ENCODE measurements at places on chromosomes 7 and 10.

- no peak for DNase-seq
These were observed 20.4 kb downstream of the PARP12 start for GRCh38 chr7:140042386-140042670.

- DNase-seq: no peak
These were observed 105.0 kb downstream of the ZNF248 start for GRCh38 chr10:37752334-37752875.

DNA sequence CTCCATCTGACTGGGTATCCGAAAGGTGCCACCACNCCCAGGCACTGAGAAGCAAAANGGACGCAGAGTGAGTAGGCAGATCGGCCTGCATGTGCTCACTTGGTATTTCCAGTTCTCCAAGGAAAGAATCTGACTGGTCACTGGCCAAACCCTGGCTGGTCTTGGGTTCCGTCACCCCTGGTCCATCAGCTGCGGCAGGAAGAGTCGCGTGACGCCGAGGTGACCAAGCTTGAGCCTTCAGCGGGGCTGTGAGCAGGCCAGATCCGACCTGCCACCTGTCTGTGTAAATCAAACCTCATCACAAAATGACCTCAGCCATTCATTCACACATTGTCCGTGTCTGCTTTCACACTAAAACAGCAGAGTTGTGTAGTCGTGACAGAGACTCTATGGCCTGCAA lies 28.8 kb upstream of the CHST15 start:
- DNase-seq: no peak

- DNase-seq: no peak
These were observed 39.0 kb downstream of the TFPI2 start for GRCh38 chr7:93851536-93851935.

- no peak for DNase-seq
These were observed 371.8 kb upstream of the KCND2 start for GRCh38 chr7:119900996-119901672.

- no peak for DNase-seq
These were observed 822 bp downstream of the ZC3HAV1L start for GRCh38 chr7:139034855-139035585.

GRCh38 chr7:70577078-70577477 lies 554.9 kb upstream of the GALNT17 start:
- DNase-seq: no peak

- no peak for DNase-seq
These were observed 61.4 kb downstream of the CHCHD3 start for GRCh38 chr7:133020496-133020895.

DNA sequence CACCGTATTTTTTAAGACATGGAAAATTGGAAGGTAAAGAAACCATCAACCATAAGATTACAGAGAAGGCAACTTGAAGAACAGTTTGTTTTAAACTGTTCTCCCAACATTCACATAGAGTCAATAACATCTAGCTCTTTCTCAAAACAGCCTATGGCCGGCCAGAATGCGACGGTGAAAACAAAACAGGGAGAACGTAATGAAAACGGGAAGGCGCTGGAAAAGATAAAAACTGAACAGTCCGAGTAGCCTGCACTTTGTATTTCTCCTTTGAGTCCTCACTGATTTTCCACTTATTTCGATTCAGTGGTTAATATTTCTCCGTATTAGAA lies 637 bp downstream of the MICU1 start:
- DNase-seq: no peak

GRCh38 chr7:159147687-159148086 lies 3.0 kb upstream of the VIPR2 start:
- DNase-seq: no peak

- DNase-seq: no peak
These were observed 733 bp downstream of the PRKCQ start for GRCh38 chr10:6579183-6579903.

DNA sequence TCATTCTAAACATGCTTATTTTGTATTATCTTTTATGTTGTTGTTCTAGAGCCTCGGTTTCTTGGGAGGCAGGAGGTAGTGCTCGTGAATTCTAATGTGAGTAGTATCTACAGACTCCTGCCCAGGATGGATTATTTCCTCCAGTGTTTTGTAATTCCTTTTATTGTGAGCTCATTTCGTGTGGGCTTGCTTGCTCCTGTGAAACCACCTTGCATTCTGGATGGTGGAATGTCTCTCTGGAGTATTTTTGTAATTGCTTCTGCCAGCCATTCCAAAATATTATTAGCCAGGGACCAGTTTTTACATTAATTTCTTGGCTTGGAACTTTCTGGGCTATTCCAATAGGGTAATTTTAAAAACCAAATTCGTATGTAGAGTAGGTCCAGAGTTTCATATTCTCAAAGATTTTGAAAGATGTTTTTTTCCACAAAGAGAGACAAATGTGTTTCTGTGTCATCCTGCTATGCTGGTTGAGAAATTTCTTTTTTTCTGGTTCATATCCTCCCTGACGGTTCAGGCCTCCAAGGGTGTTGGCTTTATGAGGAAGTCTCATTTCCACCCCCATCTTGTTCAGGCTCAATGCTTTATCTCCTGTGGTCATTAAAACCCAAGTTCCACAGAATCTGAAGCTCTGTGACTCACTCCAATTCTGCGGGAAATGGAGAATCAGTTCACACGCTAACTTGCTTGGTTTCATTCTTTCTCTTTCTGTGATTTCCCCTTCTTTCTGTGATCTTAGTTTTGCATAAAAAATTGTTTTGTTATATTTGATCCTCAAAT lies 41.7 kb upstream of the CALD1 start:
- DNase-seq: no peak

DNA sequence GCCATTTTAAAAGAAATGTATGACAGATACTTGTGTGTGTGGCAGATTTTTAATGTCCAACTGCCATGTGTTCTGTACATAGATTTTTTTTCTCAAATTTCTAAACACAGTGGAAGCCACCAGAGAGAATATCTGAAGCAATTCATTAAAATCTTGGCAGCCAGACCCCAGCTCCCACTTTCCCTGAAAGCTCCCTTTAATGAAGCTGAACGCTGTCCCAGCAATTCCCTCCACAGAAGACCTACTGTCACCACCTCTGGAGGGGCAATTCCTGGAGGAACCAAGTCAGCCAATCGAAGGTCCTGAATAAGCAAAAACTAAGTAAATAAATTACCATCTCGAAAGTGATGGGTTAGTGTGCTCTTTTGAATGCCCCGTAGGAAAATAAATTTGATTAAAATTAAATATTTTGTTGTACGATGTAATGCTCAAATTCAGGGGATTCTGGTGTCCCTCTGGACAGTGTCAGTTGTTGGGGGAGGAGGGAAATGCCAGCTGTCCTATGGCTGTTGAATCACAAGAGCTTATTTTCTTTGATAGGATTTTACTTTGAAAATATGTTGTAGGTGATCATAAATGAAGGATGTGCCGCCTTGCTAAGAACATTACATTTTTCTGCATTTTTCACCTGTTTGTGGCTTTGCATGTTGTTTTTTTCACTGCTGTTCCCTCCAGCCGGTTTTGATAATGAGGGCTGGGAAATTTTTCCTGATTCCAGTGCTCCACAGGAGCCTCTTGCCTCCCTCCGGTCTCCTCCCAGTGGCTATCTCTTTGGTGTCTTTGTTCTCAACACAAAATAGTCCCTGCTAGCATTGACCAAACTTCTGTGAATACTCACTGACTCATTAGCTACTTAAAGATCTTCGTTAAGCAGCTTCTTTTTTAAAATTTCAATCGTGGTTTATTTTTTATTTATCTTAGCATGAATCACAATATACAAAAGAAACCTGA lies 9.2 kb upstream of the GSAP start:
- DNase-seq: no peak

DNA sequence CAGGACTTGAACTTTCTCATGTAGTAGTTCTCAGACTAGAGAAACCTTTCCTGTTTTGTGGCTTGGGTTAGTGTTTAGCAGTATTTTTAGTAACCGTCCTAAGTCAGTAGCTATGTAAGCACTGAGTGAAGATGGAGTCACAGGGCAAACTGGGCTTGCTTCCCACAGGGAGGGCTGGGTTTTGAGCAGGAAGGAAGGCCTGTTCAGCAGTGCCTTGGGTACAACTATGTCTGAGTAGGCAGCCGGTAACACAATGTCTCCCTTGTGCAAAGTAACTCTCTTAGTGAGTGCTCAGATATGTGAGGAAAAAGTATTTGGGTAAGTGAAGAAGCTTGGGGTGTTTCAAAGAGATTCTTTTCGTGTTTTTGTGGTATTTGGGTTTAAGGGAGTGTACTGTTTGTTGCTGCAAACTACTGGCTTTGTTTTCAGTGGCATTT lies 96.4 kb downstream of the CCSER2 start:
- no peak for DNase-seq

- DNase-seq: no peak
These were observed 239.0 kb upstream of the MKI67 start for GRCh38 chr10:128365156-128365725.

- DNase-seq: no peak
These were observed 6.9 kb downstream of the PILRA start for GRCh38 chr7:100380196-100380595.

DNA sequence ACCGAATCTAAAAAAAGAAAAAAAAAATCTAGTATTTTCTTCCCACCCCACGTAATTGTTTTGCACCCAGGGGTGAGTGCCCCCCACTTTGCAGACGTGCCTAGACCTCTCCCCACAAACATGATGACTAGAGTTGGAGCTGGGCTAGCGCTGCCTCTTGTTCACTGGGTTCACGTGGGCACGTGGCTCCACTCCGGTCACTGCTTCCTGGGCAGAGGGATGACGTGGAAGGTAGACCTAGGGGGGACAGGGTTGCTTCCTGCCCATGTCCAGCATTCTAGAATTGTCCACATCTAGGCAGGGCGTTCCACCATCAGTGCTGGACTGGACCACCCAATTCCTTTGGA lies 861 bp upstream of the LIMK1 start:
- no peak for DNase-seq

- DNase-seq: no peak
These were observed 821.3 kb downstream of the LRMDA start for GRCh38 chr10:76252733-76253132.

- DNase-seq: no peak
These were observed 21.9 kb upstream of the ZNF862 start for GRCh38 chr7:149816267-149816751.

DNA sequence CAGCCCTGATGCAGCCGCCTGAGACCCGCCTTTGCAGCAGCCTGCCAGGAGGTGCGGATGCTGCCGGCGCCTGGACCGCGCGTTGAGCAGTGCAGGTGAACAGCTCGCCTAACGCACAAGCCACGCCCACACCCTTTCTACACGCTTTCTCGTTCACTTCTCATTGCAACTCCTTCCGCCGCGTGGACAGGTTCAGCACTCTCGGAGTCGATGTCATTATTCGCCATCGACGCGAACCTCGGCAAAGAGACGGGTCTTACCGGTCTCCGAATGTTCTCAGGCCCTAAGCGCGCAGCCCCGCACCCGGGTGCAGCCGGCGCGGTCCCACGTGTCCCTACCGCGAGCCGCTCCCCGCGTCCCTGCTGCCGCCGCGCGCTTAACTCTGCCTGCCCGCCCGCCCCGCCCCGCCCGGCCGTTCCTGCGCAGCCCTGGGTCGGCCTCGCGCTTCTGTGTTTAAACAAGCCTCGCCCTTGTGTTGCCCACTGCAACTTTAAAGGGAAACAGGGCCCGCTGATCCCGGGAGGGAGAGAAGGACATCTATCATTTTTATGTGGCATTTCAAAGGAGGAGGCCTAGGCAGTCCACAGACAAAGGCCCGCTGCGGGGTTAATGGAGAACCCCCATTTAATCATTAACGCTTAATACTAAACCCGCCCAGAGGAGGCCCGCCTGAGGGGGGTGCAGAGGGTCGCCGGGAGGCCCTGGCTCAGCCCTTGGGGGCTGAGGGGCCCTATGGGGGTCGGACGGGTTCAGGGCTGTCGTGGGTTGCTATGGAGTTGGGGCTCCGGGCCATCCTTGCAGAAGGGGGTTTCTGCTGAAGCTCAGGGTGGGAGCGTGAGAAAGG lies 128.5 kb downstream of the WDR11 start:
- DNase-seq: no peak

GRCh38 chr7:138662076-138662990 lies 38.8 kb downstream of the SVOPL start:
- no peak for DNase-seq

DNA sequence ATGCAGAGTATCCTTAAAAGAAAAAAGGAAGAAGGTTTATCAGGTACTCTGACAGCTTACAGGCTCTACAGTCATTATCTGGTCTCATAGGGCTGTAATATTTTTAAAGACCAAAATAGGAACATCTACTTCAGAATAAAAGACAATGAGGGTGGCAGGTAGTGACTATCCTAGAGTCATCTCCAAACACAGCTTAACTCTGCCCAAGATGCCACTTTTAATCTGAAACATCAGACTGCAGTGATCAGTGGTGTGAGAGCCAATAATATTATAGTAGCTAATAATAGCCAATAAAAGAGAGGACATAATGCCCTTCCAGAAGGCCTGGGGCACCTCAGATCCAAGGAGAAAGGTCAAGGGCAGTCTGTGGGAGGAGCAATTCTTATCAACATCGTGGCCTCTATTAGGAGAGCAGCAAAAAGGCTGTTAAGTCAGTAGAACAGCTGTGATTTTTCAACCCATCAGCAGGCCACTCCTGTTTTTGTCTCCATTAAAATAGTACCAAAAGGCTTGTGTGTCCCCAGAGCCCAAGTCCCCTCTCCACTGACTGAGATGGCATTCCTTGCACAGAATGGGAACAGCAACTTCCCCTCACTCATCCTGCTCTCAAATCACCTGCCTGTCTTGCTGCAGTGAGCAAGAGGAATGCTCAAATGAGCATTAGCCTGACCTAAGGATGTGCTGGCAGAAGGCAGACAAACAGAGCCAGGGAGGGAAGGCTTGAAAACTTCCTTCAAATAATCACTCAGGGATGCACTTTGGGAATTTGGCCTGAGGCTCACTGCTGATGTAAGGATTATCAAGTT lies 20.7 kb upstream of the SPOCK2 start:
- no peak for DNase-seq

- DNase-seq: no peak
These were observed 191.2 kb downstream of the ADAM12 start for GRCh38 chr10:126197036-126197543.

- DNase-seq: no peak
These were observed 2.0 kb downstream of the PPP3CB start for GRCh38 chr10:73493781-73494180.

GRCh38 chr10:44971935-44972757 lies 6.5 kb downstream of the DEPP1 start:
- DNase-seq: no peak

DNA sequence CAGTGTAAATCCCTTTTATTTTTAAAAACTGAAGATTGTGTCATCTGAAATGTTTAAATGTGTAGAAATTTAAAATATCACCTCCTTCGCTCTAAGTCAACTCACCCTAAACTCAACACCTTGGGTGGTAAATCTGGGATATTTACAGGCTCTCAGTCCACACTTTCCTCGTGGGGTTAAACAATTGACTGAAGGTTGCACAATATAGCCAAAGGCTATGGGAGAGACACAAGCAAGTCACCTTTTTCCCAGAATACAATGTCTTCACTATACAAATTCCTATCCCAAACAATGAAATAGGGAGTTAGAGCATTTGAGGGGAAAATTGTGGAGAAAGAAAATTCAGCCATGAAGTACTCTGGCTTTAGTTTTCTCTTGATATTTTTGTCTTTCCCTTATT lies 32.7 kb upstream of the MAT1A start:
- DNase-seq: no peak

DNA sequence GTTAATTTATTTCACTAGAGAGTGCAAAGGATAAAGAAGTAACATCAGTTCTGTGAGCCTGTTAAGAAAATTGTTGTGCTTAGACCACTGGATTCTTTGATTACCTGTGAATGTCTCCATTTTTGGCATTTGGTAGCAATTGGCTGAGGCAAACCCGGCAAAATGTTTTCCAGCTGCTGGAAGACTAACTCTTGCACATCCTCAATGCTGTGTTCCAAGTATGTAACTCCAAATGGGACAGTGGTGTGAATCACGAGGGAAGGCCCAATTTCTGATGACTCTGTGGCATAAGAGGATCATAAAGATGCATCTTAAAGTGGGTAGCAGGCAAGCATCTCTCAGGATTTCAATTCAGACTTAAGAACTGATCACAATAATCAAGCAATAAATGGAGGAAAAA lies 268.8 kb downstream of the RNLS start:
- DNase-seq: no peak

All from esophagus squamous epithelium (tissue), 5 donors.